ENCODE measurements at places on chromosomes 6 and 20.

DNA sequence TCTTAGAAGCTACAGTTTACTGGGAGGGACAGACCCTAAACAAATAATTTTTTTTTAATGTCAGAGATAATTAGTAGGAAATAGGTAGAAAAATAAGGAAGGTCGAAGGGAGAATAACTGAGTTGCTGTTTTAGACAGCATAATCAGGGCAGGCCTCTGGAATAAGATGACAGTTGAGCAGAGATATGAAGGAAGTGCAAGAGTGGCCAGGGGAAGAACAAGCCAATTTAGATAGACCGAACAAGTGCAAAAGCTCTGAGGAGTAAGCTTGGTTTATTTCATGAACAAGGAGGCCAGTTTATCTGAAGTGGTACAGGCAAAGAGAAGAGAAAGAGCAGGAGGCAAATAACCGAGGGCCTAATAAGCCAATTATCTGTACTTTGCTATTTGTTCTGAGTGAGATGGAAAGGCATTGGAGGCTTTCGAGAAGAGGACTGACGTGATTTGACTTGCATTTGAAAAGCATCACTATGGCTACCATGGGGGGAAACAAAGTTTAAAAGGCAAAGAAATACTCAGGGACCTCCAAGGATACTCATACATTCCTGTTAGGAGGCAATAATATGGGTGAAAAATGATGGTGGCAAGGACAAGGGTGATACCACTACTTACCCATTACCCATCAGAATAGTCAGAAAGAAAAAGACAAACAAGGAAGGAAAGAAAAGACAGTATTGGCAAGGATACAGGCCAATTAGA, 19.7 kb downstream of the PROCR start:
- peak; percentile 19 for DNase-seq

DNA sequence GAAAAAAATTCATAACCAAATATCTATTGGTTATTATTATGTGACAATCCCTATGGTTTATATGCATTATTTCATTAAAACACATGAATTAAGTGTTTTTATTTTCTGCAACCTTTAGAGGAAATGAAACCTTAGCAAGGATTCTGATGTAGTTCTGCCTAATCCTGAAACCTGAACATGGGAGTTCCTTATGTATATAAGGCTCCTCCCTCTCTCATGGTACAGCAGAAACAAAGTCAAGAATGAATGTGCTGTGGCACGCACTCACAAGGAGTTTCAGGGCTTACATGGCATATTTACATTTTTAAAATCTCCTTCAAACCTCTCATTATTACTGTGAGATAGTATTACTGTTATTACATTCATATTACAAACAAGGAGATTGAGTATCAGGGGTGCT, 426.4 kb upstream of the CITED2 start:
- no peak for DNase-seq

DNA sequence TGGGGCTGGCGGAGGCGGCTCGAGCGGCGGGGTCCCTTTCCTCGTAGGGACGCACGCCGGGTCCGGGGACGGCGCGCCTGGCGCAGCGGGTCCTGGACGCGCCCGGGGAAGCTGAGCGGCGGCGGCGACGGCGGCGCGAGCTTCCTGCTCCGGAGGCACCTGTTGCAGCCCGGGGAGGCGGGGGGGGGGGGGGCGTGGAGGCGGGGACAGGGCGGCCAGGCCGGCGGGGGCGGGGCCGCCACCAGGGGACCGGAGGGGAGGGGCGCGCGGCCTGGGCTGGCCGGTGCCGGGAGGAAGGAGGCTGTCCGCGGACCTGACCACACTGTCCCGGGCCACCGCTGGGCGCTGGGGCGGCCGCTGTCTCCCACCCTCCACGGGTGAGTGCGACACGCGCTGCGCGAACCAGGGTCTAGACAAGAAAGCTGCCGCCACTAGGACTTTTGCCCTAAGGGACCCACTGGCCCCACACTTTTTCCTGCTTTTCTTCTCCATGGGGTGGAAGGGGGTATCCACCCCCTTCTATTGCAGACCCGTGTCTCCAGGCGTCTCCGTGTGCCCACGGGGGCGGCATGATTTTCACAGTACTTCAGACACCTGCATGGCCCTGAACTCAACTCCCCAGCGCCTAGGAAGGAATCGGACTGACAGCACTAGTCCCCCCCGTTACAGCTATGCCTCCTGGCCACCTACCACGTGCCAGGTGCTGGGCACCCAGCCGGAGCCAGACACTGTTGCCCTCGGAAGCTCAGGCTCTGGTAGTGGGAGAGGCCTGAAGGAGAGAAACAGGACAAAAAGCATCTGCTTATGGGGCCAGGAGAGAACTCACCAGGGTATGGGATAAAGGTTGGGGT, at the start of gene NFATC2:
Gene NFATC2 (minus strand): TSS at position 149 of the 851 bp plus-strand sequence. CDS start 220 bp downstream, outside the sequence.
- DNase-seq, result peak; percentile 73

DNA sequence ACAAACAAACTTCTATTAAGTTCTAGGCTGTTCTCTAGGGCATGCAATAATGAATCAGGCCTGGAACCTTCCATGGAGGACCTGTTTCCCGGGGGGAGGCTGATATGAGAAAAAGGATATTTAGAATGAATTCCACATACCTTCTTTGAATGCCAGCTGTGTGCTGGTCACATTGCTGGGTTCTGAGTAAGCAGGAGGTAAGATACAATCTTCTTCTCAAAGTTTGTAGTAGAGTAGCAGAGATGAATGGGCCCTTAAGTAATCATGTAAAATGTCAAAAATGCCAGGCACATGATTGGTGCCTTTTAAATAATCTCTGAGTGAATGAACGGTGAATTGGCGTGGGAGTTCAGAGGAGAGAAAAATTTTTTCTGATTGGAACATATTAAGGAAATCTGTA, 47.4 kb downstream of the TGM2 start:
- no peak for DNase-seq

GRCh38 chr6:127129251-127129650, 10.8 kb downstream of the RSPO3 start:
- DNase-seq, result no peak

All from NCI-H1417 (cell line).